ENCODE measurements at places on chromosomes 4 and X. TPM values are rescaled to one million over a fixed set of nuclear protein-coding genes. Genes with fewer than 3 reads are reported as not detected.

DNA sequence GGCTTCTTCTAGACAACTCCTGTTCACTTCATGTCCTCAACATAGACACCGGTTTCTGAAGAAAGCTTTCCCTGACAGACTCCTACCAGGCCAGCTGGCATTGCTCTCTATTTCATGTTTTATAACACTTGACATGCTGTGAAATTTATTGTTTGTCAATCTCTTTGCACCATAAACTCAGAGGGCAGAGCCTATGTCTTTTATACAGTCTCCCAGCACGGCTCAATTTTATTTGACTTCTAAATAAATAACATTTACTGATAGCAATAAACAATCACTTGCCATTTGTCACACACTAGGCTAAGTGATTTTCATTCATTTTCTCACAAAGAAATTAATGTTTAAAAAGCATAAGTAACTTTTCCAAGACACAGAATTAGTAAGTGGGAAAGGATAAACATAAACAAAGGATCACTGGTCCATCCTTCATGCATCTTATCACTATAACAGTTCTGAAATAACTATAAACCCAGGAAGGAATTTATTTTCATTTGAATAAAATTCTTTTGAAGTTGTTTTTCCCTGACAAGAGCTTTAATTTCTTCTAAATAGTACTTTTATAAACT, 577.6 kb downstream of the TECRL start:
- DNase-seq, result no peak

- no peak for DNase-seq
Observed at GRCh38 chr4:186643501-186644310, 80.0 kb downstream of the FAT1 start.

DNA sequence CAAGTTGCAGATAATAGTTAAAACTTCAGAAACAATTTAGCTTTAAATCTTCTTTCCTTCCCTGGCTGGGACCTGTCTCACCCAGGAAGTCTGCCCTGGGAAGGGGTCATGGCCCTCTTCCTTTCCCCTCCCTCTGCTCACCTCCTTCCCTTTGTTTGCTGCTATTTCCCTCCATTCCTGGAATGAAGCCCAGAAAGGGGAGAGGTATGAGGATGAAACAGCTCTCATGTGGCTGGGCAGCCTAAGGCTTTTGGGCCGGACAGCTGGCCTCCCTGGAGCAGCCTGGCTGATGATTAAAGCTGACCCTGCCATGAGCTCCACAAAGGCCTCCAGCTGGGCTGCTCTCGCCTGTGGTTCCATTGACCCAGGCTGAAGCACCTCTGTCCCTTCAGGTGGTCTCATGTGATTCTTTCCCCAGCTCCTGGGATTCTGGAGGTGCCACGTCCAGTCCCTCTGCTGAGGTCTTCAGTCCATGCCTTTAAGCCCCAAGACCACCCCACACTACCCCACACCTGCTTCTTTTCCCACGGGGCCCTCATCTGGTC, 202.1 kb downstream of the PTTG2 start:
- no peak for DNase-seq

DNA sequence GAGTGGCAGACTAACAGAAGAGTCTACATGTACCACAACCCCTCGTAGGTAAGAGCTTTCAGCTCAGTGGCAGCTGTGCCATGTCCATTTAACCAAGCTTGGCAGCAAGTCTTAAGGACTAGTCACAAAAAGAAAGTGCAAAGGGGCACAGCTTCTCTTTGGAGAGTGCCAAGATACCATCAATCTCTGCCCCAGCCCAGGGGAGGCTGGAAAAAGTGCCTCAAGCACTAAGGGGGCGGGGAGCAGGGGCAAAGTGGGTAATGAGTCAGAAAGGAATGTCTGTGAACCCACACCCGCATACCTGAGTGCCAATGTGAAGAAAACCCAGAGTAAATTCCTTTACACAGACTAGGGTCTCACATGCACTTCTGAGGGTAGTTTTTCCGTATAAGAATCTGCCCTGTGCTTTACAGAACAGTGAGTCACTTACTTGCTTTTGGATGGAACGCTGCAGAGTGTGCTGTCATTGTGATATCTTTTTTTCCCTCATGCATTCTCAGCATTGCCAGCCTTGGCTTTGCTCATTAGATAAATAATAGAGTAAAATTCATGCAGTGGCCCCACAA, 219.8 kb downstream of the ZNF674 start:
- DNase-seq, result no peak

DNA sequence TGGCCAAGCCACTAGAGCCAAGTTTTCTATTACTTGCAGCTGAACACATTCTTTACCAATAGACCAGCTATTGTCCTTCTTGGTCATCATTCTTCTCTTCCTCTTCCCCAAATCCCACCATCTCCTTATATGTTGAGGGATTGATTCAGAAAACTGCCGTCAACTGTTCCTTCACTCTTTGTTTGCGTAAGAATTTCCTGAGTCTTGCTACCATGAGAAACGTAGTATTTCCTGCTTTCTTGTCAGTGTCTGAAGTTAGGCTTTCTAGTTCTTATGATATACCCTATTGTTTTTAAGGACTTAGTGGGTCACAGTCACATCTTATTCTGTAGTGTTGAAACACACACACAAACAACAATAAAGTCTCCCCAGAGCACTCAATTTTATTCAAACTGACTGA, 20.1 kb downstream of the IGFBP7 start:
- no peak for DNase-seq

- no peak for DNase-seq
Observed at GRCh38 chrX:136712650-136713310, 64.8 kb downstream of the CD40LG start.

DNA sequence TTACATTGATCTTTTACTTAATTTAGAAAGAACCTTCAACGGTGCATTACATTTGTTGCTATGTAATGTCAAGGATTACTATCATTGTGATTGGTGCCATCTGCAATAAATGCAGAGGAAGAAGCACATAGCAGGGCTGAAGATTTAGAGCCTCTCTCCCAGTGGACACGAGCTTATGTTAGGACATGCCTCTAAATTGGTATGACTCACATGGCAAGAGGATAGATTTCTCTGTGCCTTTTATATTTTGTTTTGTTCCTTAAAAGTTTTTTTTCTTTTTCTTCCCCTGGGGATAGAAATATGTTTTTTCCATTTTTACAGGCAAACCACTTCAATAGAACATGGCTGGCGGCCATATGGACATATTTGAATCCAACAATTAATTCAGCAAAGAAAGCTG, 205.0 kb upstream of the HAND2 start:
- DNase-seq, result no peak

- no peak for DNase-seq
Observed at GRCh38 chr4:174713181-174713580, 115.9 kb downstream of the GLRA3 start.

DNA sequence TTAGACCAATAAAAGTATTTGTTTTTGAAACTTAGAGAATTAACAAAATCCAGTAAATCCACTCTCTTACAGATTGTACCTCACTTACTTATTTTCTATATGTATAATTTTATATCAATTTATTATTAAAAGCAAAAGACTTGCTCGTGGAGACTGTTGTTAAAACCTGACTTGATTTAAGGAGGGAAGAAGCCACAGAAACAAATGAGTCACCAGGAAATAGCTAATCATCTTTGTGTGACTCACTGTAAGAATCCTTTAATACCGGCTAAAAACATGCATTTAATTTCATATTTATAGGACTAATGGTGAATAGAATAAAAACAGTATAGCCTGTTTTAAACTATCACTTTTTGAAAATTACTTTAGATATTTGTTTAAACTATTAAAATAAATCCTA, 29.9 kb upstream of the UBE2NL start:
- DNase-seq, result no peak

- peak; percentile 49 for DNase-seq
Observed at GRCh38 chr4:184265546-184266351, 48.1 kb upstream of the ENPP6 start.

GRCh38 chr4:125123570-125124109, 191.1 kb upstream of the FAT4 start:
- no peak for DNase-seq

DNA sequence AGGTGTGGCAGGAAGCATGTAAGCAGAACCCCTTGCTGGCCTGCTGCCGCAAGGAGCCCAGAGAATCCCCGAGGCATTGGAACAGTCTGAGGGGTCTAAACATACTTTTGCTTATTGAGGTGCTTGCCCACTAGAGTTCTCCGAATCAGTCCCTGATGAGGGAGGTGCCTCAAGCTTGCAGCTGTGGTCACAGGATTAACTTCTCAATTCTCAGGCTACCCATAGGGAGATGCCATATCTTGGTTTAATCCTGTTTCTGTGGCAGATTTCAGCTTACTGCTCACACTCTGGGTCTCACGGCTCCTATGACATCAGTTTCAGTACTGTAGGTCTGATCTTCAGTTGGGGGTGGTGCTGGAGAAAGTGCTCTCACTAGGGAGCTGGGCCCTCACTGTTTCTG, 39.9 kb downstream of the CCNG2 start:
- DNase-seq, result no peak

DNA sequence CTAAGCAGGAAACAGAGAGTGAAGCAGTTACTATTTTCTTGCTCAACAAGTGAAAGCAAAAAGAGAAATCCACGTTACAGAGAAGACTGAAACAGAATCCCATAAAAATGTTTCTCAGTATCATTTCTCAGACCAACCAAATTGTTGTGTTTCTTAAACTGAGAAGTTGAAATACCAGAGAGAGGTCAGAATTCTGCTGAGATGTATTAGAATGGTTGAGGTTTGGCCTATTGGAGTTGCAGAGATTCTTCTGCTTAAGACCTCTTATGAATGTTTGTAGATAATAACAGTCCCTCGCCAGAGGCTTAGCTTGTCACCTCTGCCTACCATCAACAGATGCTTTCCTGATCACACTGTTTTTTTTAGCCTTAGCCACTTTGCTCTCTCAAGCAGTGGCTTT, 481.4 kb downstream of the TRIML1 start:
- DNase-seq, result no peak

DNA sequence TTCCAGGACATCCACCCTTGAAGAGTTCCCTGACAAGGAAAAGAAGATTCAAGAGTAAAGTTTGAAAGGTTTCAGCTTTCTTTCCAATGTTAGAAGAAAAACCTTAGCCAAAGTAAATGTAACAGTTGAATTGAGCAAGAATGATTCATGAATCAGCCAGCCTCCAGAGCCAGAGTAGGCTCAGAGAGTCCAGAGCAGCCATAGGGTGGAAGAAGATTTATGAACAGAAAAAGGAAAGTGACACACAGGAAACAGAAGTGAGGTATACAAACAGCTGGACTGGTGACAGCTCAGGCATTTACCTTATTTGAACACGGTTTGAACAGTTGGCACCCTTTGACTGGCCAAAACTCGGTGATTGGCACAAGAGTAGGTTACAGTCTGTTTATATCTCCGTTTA, 63.2 kb downstream of the QDPR start:
- no peak for DNase-seq

DNA sequence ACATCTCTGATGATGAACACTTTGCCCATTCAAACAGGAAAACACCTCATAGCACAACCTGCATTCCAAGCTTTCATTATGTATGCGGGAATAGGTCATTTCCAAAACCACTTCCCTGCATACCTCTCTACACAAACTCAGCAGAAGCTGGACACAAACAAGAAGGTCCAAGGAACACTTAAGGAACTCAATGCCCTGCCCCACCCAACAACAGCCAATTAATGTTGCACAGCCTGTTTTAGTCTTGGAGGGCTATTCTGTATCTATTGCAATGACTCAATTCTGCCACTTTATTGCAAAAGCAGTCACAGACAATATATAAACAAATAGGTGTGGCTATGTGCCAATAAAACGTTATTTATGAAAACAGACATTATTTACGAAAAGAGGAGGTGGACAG, 16.7 kb downstream of the OPHN1 start:
- DNase-seq, result no peak

- peak; percentile 24 for DNase-seq
Observed at GRCh38 chrX:115912372-115912897, 258.1 kb upstream of the AGTR2 start.

- no peak for DNase-seq
Observed at GRCh38 chr4:163392328-163392727, 48.6 kb downstream of the NPY5R start.

DNA sequence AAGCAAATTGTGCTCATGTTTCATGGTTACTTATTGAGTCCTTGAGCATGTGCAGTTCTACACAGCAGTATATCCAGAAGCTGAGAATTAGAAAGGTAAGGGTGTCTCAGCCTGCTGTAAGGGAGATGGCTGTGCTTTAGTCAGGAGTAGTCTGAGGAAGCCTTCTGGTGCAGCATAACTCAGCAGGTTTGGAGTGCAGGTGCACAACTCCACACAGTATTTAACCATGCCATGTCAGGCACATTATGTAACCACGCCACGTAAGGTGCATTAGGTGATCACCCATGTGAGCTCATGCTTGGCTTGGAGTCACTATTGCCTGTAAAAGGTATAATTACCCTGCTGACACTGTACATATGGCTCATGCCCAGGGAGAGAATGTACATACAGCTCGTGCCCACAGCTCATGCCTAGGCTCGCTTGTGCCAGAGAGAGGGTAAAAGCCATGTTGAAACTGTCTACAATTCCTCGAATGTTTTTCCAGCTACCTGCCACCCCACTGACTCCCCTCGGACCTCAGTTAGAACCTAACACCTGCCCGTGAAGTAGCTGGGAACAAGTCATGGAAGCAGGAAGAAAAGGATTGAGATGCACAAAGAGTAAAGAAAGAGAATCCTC, 37.8 kb downstream of the UCHL1 start:
- no peak for DNase-seq

- DNase-seq, result no peak
Observed at GRCh38 chr4:39054497-39054896, 7.5 kb upstream of the KLHL5 start.

DNA sequence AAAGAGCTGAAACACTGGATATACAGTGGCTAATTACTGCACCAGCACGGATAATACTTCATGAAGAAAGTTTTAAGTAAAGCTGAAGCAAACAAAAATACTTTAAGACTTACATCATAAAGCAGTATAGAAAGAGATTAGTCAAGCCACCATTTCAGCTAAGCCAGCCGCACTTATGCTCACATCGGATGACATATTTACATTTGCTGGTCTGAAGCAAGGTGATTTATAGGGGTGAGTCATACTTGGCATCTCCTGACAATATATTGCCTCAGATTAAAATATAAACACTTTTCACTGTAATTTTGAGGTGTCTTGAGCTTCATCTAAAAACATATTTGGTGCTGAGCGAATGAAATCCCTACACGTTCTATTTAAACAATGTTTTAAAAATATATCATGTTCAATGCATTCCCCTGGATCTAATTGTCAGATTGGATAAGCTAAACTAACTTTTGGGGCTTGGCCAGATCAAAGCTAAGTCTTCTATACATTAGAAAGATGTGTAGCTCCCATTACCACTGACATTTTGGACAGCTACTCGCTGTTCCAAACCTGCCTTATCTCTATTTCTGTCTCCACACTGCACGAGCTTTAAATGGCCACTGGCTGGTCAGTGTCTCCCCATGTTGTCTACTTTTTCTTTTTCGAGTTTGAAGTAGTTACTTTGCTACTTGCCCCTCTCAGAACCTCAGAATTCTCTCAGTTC, 103.2 kb downstream of the VCX2 start:
- no peak for DNase-seq

Gene SLIT2
- 2.2 TPM for total RNA-seq

Gene TIGD4
- not detected for total RNA-seq

Gene DNAAF6
- total RNA-seq, result not detected

Gene MUC7
- total RNA-seq, result not detected

Gene ZCCHC18
- not detected for total RNA-seq

Gene TBL1X
- total RNA-seq, result 11.7 TPM

Gene MAGED4
- 1.1 TPM for total RNA-seq

Gene PPP1R2C
- total RNA-seq, result not detected

Gene MAGEA12
- not detected for total RNA-seq

Gene VSIG1
- not detected for total RNA-seq

Gene HMGN5
- total RNA-seq, result 6.1 TPM

Gene EMD
- 83.2 TPM for total RNA-seq

Gene KIF4A
- total RNA-seq, result not detected

Gene LGI2
- 0.75 TPM for total RNA-seq

Gene SMIM9
- total RNA-seq, result not detected

Gene MAGEA11
- not detected for total RNA-seq

Gene AFF2
- not detected for total RNA-seq
